Activated CD4-positive, alpha-beta T cell treated with anti-CD3 and anti-CD28 coated beads, Interleukin-2, amount 50 U/mL, for 24 hours (primary cell): ENCODE measurements at places on chromosomes 1 and 21.

DNA sequence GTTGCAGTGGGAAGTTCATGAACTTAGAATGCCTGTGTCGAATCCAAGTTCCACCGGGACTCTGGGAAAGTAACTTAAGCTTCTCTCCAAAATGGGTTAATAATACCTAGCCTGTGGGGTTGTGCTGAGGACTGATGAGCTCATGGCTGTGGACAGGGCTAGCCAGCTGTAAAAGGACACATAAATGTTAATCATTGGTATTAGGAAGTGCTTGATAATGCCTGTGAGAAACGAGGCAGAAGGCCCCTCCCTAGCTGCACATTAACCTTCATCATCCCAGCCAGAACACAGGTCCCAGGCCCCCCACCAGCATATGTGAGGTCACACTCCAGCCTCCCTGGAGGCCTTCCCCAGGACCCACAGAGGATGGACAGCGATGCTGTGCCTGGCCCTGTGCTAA is 789 bp upstream of the GJB4 start:
- no peak for DNase-seq

GRCh38 chr1:198936371-198937083 is 297.7 kb downstream of the PTPRC start:
- DNase-seq = no peak

DNA sequence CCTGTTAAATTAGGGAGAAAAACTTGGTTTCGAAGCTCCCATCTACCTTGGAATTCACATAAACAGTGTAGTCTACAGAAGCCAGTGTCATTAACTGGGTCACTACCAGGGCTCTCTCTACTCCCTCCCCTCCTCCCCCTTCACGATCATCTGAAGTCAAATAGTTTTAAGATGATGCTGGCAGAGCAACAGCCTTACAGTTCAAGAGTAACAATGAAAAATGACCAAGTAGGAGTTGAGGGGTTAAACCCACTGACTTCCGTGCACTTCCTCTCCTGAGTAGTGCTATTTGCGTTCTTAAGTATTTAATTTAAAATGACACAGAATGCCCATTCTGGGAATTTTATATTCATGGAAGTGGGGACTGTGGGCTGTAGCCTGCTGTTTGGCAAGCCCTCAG is 236.9 kb downstream of the SIPA1L2 start:
- no peak for DNase-seq

DNA sequence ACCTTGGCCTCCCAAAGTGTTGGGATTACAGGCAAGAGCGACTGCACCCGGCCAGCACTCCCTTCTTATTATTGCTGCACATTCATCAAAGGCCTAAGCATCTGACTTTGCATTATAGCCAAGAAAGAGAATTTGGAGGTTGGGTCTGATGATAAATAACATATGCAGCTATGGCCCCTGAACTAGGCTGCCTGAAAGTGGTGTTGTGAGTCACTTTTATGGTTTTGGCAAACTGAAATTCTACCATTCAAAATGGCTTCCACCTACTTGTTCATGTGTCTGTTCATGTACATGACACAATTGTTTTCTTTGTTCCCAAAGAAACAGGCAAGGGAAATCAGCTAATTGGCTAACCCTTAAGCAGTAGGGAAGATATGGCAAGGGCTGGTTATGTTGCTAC is 25.0 kb upstream of the UAP1 start:
- DNase-seq = no peak

DNA sequence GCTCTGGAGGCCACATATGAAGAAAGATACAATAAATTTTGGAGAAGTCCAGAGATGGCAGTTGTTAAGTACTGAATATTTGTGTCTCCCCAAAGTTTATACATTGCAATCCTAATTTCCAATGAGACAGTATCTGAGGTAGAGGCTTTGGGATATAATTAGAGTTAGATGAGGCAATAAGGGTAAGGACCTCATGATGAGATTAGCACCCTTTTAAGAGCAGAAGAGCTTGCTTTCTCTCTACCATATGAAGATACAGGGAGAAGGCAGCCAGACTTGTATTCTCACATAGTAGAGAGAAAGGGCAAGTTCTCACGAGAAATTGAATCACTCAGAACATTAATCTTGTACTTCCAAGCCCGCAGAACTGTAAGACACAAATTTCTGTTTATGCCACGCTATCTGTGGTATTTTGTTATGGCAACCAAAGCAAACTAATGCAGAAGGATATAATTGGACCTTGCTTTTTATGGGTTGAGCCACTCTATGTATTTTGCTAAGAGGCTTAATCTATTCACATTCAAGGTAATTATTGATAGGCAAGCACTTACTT is 430.1 kb downstream of the KCNT2 start:
- DNase-seq = no peak

- DNase-seq = no peak
Measured at GRCh38 chr1:160925652-160926244, 28.9 kb downstream of the ITLN2 start.

DNA sequence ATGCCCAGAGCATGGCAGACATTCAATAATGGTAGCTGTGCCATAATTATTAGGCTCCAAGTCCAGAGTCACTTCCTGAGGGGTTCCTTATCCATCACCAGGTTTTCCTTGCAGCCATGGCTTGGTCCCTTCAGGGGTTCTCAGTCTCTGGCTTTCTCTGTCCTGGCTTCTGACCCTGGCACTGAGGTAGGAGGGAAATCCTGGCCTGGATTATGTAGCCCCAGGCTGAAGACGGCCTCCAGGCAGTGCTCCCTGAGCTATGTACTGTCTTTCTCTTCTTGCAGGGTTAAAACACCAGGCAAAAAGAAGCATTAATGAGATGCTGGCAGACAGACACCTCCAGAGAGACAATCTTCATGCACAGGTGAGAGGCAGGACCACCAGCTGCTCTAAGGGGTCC is 9.5 kb upstream of the PADI3 start:
- DNase-seq = no peak

DNA sequence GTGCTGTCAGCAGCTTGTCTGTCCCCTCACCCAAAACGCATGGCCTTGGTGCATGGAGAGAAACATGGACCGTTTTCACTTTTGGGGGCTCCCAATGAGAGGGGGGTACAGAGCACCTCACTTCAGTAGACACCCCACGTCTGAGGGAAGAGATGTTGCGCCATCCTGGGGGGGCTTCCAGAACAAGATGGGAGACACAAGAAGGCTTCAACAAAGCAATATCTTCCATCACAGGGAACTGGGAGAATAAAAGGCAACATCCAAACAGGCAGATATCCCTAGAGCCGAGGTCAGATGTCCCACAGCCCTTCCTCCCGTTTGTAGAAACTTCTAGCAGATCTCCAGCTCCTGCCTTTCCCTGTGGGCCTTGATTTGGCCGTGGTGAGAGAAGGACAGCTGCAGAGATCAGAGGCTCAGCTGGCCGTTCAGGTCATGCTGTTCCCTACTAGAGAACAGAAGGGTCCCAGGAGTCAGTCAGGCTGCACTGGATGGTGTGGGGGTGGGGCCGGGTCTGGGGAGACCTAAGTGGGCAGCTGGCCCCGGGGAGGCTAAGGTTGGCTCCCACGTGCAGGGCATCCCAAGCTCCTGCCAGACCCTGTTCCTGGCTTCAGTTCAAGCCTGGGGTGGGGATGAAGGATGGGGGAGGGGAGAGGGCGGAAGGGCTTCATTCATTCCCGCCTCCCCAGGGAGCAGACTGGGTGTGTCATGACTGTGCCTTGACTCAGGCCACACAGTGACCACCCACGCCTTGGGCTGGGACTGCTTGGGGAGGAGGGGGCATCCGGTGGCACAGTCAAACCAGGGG is 4.4 kb downstream of the PLOD1 start:
- no peak for DNase-seq

- no peak for DNase-seq
Measured at GRCh38 chr1:226185141-226186036, 1.2 kb downstream of the ACBD3 start.

GRCh38 chr1:44254392-44254910 is 41.2 kb downstream of the DMAP1 start:
- DNase-seq = no peak

- no peak for DNase-seq
Measured at GRCh38 chr1:167631386-167631935, 1.4 kb downstream of the RCSD1 start.

- no peak for DNase-seq
Measured at GRCh38 chr1:187046293-187046692, 217.5 kb downstream of the PLA2G4A start.

DNA sequence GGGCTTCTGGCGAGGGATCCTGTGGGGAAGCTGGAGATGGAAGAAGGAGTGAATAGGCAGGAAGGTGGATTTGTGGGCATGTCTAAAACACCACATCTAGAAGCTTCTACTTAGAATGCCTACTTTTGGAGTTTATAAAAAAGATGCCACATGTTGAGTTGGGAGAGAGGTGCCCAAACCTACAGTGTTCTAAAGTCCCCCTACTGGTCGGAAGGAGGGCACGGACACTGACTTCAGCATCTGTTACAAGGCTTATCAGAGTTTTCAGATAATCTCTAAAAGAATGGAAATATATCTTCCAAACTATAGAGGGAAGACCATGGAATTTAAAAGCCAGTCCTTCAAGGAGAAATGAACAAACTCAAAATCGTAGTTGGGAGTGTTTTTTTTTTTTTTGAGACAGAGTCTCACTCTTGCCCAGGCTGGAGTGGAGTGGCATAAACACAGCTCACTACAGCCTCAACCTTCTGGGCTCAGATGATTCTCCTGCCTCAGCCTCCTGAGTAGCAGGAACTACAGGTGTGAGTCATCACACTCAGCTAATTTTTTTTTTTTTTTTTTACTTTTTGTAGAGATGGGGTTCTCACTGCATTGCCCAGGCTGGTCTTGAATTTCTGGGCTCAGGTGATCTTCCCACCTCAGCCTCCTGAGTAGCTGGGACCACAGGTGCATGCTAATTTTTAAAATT is 14.8 kb downstream of the IBA57 start:
- no peak for DNase-seq

GRCh38 chr1:81877940-81878339 is 77.2 kb downstream of the ADGRL2 start:
- DNase-seq = no peak

DNA sequence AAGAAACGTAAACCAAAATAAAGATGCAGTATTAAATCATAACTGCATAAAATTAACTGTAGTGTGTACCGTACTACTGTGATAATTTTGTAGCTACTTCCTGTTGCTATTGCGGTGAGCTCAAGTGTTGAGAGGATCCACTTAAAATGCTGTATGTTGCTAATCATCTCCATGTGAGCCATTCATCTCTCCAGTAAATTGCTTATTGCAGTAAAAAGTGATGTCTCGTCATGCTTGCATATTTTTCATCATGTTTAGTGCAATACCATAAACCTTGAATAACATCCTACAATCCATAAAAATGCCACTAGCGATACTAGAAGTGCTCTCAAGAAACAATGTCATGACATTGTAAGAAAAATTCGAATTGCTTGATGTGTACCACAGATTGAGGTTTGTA is 66.3 kb downstream of the RAVER2 start:
- no peak for DNase-seq

GRCh38 chr21:15423676-15424445 is 305.9 kb upstream of the USP25 start:
- no peak for DNase-seq

DNA sequence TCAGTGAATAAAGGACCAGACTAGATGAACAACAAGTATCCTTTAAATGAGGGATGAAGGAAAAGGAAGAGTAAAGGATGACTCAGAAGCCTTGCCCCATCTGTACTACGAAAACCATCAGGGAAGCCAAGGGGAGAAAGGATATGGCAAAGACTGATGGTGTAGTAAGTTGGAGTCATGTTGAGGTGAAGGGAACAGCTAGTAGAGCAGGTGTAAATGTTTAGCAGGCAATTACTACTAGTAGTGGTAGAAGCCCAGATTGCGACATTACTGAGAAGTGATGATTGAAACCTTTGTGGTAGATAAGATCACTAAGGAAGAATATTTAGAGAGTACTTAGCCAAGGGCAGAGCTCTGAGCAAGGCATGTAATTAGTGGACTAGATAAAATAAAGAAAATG is 84.0 kb downstream of the PHTF1 start:
- no peak for DNase-seq

GRCh38 chr1:203026666-203027663 is 674 bp downstream of the PPFIA4 start:
- DNase-seq = no peak

DNA sequence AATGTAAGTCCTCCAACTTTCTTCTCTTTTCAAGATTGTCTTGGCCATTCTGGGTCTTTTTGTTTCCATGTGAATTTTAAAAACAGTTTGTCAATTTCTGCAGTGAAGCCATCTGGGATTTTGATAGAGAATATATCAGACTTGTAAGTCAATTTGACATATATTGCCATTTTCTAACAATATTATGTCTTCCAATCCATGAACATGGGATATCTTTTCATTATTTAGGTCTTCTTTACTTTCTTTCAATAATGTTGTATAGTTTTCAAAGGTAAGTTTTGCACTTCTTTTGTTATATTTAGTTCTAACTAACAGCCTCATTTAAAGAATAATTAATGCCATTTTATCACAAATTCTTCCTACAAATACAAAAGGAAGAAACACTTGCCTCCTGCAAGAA is 73.4 kb downstream of the STUM start:
- no peak for DNase-seq

GRCh38 chr1:228415853-228416216 is 826 bp downstream of the TRIM17 start:
- DNase-seq = no peak

GRCh38 chr1:209882286-209882685 is 54.5 kb downstream of the UTP25 start:
- DNase-seq = no peak

- no peak for DNase-seq
Measured at GRCh38 chr1:192367436-192367835, 50.6 kb downstream of the RGS21 start.

GRCh38 chr1:189787201-189787600 is 690.5 kb downstream of the BRINP3 start:
- DNase-seq = no peak
